ENCODE measurements at places on chromosomes 11 and 22. TPM values are rescaled to one million over a fixed set of nuclear protein-coding genes. Genes with fewer than 3 reads are reported as not detected.

DNA sequence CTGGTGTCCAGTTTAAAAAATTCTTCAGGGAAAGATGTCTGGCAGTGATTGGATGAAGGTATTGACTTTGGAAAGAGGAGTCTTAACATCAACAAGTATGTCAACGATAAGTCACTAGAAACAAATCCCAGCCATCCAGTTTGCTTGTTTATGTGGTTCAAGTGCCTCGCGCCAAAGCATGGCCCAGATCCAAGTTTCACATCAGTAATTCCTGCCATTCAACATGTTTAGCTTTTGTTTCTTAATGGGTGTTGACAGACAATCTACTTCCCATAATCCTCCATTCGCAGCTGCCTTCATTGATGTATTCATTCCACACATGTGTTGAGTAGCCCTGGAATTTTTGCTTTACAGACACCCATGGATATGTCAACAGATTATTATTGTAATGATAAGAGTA lies 77.8 kb downstream of the UBASH3B start:
- DNase-seq, result no peak

- no peak for DNase-seq
Observed at GRCh38 chr11:107307991-107308390, 149.6 kb downstream of the CWF19L2 start.

DNA sequence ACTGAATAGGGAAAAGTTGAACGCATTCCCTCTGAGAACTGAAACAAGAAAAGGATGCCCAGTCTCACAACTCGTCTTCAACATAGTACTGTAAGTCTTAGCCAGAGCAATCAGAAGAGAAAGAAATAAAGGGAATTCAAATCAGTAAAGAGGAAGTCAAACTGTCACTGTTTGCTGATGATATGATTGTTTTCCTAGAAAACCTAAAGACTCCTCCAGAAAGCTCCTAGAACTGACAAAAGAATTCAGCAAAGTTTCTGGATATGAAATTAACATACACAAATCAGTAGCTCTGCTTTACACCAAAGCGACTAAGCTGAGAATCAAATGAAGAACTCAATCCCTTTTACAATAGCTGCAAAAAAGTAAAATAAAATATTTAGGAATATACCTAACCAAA lies 471.2 kb upstream of the CNTN5 start:
- no peak for DNase-seq

Gene UBQLNL
- not detected for total RNA-seq

- no peak for DNase-seq
Observed at GRCh38 chr22:19233189-19233661, 54.7 kb upstream of the SLC25A1 start.
